ENCODE measurements at places on chromosomes 1 and 21. TPM values are rescaled to one million over a fixed set of nuclear protein-coding genes. Genes with fewer than 3 reads are reported as not detected.

Gene AADACL4
- total RNA-seq: not detected

Gene PRDM16
- total RNA-seq: 0.18 TPM

Gene EFNA3
- total RNA-seq: 13.0 TPM

Gene OR2T33
- total RNA-seq: not detected

Gene LIPI
- total RNA-seq: not detected

Gene CSF1
- 16.7 TPM for total RNA-seq

Gene S100B
- total RNA-seq: not detected

Gene CENPS
- 27.8 TPM for total RNA-seq

Gene RGS16
- total RNA-seq: 0.16 TPM

Gene OR10Z1
- total RNA-seq: not detected

Gene ALDH9A1
- 39.7 TPM for total RNA-seq

Gene XCL1
- total RNA-seq: not detected

Gene KIF26B
- 0.05 TPM for total RNA-seq

Gene C1QA
- not detected for total RNA-seq

Gene CSF3R
- total RNA-seq: not detected

Gene SLC25A33
- 3.3 TPM for total RNA-seq

Gene TNFRSF4
- total RNA-seq: 0.13 TPM

Gene CASQ1
- total RNA-seq: not detected

Gene UBL4B
- total RNA-seq: not detected

Gene FMO4
- 0.24 TPM for total RNA-seq

Gene LAX1
- not detected for total RNA-seq

Gene SLAMF8
- total RNA-seq: 0.16 TPM

Gene PCAT6
- total RNA-seq: 3.5 TPM

Gene LAD1
- total RNA-seq: 1.0 TPM

Gene ESRRG
- not detected for total RNA-seq

Gene A3GALT2
- not detected for total RNA-seq

Gene PEAR1
- 7.0 TPM for total RNA-seq

Gene FAM167B
- 0.45 TPM for total RNA-seq

Gene ANKRD35
- not detected for total RNA-seq

Gene FCRL4
- not detected for total RNA-seq

Measured in A549 treated with AZD2906 at 1 μM for 4 hours (cell line).